Amygdala (tissue), 56 donors: ENCODE measurements at places on chromosomes 1 and 21.

DNA sequence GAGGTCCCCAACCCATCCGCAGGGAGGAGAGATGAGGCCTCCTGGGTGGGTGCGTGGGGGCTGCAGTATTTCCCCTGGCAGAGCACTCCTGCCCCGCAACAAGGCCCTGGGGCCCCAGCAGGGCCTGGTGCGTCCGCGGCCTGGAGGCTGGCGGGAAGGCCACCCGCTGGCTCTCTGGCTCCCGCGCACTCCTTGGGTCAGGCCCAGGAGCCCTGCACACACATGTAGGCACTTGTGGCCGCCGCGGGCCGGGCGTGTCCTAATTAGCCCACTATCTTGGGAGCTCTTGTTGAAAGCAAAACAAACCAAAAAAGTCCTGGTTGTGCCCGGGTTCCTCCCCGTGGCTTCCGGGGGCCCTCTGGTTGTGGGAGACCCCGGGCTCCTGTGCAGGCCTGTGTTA is 49.7 kb upstream of the CCDC27 start:
- no peak for DNase-seq

- DNase-seq: no peak
These were observed 26.6 kb downstream of the CRYAA start for GRCh38 chr21:43195121-43196021.

- no peak for DNase-seq
These were observed 80.4 kb upstream of the EDN2 start for GRCh38 chr1:41564741-41565475.

- no peak for DNase-seq
These were observed 21.1 kb downstream of the ERG start for GRCh38 chr21:38477226-38477625.

DNA sequence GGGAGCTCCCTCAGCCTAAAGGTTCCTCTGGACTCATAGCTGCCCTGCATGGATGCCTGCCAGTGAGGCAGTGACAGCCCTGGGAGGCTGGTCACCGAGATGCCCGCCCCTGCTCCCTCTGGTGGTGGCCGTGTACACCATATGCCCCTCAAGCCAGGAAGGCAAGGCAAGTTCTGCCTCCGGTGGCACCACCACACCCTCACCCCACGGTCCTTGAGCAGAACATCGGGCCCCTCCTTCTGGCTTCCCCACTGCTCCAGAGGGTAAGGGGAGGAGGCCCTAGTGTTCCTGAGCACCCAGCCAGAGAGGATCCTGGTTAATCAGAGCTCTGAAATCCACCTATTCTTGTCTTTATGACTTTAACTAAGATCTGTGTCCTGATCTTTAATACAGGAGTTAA is 1.5 kb upstream of the S100A14 start:
- DNase-seq: no peak

DNA sequence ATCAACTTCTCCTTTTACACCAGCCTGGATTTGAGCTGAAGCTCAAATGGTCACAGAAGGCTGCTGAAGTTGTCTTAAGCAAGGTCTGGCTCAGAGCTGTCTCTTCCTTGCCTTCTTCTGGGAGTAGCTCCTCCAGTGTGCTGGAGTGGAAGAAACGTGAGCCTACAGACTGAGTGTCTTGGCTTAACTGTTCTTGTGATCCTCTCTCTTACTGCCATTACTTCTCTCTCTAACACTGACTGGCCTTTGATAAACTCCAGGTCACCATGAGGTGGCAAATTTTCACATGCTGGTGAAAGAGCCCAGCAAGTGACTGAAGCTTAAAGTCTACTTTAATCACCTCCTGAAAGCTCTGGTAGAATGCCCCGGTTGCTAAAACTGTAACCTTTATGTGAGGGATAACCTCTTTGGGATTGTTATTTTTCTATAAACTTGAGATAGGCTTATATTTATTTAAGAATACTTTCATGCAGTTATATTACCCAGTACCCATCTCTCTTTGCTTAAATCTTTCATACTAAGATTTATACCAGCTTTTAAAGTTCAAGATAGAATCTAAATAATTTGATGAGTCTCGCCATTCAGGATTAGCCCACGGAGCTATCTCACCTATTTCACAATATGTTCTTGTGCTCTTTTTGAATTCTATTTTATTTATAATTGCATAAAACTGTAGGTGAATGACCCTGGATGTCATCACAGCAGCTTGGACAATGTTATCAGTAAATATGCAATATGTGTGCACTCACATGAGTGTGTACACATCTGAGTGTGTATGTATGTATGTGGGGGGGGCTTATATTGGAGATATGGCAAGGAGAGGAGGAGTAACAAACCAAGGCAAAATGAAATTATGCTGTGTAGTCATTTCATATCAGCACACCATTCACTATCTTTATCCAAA is 924.0 kb downstream of the LTN1 start:
- DNase-seq: no peak

DNA sequence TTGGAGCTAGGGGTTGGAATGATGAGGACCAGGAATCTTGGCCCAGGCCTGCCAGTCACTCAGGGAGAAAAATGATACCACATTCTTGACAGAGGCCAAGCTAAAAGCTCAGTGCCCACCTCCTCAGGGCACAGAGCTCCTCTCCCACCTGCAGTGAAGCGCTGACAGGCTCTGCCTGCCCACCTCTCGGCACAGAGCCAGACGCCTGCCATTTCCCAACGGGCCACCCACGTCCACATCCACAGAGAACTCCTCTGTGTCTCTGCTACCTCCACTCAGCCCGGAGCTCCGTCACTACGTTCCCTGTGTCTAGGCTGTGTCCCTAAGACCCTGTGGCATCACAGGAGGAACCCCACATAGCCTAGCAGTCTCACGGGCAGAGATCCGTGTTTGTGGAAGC is 60.8 kb downstream of the MRPL37 start:
- no peak for DNase-seq

- DNase-seq: peak; percentile 26
These were observed 29.0 kb upstream of the SLAMF1 start for GRCh38 chr1:160675641-160676410.

DNA sequence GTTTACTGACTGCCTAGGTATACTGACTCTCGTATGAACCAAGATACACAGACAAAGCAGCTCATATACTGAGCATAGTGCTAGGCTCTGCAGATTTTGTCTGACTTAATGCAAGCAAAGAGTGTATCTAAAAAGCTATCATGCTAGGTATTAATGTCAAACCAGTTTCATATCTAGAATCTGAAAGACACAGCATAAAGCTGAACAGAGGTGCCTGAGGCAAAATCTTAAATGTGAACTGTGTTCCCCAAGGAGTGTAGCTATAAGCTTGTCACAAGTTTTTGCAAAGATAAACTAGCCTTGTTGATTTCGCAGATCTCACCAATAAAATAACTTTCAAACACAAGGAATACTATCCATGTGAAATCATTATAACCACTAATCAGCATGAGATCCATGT is 18.1 kb downstream of the JAK1 start:
- DNase-seq: no peak

- DNase-seq: no peak
These were observed 14.6 kb upstream of the OR2L5 start for GRCh38 chr1:247998811-247999210.

- no peak for DNase-seq
These were observed 450.4 kb upstream of the VAMP3 start for GRCh38 chr1:7320661-7321060.

DNA sequence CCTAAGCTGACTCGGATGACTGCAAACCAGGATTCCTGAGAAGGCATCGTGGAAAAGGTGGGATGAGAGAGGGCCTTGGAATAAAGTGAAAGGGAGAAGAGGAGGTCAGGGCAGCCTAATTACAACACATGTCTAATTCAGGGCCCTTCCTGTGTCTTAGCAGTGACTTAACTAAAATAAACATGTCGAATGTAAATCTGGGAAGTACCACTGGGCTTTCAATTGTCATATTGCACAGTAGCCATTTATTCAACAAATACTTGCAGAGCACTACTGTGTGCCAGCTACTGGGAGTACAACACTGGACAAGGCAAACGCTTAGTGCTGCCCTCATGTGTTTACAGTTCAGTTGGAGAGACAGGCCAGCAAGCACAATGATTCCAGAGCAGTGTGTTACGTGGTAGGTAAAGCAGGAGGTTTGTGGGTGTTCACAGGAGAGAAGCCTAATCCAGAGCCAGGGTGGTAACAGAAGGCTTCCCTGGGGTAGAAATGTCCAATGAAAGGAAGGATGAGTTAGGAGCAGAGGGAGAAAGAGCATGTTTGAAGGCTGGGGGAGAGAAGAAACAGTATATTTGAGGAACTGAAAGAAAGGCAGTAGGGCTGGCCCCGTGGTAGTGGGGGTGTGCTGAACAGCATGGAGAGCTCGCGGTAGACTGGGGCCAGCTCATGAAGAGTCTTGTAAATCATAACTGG is 38.0 kb upstream of the RASAL2 start:
- no peak for DNase-seq

GRCh38 chr1:97654876-97655585 is 265.8 kb downstream of the DPYD start:
- DNase-seq: no peak

DNA sequence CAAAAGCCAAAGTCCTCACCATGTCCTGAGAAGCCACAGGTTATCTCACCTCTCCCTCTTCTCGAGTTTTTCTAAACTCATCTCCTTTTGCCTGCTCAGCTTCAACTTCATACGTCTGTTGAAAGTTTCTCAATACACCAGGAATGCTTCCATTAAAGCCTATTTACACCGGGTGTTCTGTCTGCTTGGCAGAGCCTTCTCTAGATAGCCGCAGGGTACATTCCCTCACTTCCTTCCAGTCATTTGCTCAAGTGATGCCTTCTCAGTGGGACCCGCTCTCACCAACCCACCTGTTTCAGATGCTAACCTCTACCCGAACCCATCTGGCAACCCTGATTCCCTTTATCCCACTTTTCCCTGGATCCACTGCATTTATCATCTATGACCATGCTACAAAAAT is 257.0 kb upstream of the ADGRL2 start:
- DNase-seq: no peak

DNA sequence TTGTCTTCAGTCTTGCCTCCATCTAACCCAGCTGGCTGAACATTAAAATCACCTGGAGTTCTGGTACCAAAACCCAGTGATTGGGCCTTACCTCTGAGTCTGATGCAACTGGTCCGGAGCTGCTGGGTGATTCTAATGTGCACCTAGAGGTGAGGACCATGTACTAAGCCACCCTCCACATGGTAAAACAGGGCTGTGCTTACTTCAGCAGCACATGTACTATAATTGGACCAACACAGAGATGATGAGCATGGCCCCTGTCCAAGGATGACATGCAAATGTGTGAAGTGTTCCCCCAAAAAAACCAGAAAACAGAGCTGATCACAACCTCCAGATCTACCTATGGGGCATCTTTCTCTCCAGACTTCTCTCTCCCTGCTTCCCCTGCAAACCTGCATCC is 37.0 kb downstream of the ELK4 start:
- DNase-seq: no peak

- no peak for DNase-seq
These were observed 3.2 kb upstream of the CRYBG2 start for GRCh38 chr1:26357121-26357602.

GRCh38 chr1:208083016-208083714 is 161.0 kb downstream of the PLXNA2 start:
- no peak for DNase-seq

DNA sequence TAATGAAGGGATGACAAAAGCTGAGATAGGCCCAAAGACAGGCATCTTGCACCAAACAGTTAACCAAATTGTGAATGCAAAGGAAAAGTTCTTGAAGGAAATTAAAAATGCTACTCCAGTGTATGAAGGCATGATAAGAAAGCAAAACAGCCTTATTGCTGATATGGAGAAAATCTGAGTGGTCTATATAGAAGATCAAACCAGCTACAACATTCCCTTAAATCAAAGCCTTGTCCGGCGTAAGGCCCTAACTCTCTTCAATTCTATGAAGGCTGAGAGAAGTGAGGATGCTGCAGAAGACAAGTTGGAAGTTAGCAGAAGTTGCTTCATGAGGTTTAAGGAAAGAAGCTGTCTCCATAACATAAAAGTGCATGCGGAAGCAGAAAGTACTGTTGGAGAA is 4.3 kb upstream of the ANGEL2 start:
- DNase-seq: no peak

DNA sequence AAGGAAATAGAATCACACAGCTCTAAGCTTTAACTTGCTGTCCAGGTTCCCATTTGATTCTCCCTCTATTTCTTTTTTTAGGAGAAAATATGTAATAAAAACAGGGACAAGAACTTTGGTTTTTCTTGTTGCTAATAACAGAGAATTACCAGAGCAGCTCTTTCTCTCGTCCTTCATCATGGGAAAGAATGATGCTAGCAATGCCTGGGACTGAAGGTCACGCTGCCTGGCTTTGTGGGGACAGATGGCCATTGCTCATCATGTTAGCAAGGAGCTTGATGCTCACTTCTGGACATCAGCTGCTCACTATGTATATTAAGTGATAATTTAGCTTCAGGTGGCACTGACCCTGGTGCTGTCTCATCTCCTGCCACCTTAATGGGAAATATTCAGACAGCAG is 77.3 kb upstream of the AKT3 start:
- DNase-seq: no peak

- DNase-seq: no peak
These were observed 114.1 kb downstream of the RNF220 start for GRCh38 chr1:44519035-44519676.

DNA sequence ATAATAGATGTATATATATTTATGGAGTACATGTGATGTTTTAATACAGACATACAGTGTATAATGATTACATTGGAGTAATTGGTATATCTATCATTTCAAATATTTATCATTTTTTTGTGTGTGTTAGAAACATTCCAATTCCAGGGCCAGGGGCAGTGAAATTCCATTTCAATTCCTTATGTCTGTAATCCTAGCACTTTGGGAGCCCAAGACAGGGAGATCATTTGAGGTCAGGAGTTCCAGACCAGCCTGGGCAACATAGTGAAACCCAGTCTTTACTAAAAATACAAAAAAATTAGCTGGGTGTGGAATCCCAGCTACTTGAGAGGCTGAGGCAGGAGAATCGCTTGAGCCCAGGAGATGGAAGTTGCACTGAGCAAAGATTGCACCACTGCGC is 30.4 kb upstream of the PDC start:
- DNase-seq: no peak

- no peak for DNase-seq
These were observed 467.1 kb downstream of the LMO4 start for GRCh38 chr1:87795615-87796337.

- no peak for DNase-seq
These were observed 1.2 kb downstream of the FCAMR start for GRCh38 chr1:206969090-206969489.

GRCh38 chr1:85125891-85126290 is 74.9 kb downstream of the SYDE2 start:
- no peak for DNase-seq

GRCh38 chr21:41726970-41727783 is 39.7 kb downstream of the RIPK4 start:
- no peak for DNase-seq

DNA sequence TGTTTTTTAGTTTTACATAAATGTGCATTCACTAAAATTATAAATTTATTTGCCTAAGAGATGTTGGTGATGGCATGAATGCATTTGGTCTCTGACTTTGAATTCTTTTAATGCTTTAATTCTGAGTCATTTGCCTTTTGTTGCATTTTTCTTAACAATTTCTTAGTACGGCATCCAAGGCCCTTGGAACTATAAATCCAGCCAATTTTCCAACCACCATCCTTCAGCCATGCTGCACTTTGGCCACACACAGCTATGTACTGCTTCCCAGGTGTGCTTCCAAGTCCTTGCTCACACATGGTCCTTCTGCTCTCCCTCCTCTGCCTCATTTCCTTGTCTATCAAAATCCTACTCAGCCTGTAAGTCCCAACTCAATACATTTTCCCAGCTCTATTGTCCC is 161.0 kb downstream of the DHRS3 start:
- DNase-seq: no peak
